ENCODE measurements at places on chromosomes 7 and 10.
A peak's percentile ranks its signal among the peaks of the same experiment; 100 is the strongest.

DNA sequence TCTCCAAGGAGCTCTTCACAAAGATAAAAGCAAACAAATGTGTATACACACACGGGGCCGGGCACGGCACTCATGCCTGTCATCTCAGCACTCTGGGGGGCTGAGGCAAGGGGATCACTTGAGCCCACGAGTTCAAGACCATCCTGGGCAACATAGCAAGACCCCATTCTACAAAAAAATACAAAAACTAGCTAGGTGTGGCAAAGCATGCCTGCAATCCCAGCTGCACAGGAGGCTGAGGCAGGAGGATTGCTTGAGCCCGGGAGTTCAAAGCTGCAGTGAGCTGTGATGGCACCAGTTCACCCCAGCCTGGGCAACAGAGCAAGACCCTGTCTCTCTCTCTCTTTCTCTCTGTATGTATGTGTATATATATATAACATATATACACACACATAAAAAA is 22.3 kb downstream of the TTYH3 start:
- no peak for DNase-seq

DNA sequence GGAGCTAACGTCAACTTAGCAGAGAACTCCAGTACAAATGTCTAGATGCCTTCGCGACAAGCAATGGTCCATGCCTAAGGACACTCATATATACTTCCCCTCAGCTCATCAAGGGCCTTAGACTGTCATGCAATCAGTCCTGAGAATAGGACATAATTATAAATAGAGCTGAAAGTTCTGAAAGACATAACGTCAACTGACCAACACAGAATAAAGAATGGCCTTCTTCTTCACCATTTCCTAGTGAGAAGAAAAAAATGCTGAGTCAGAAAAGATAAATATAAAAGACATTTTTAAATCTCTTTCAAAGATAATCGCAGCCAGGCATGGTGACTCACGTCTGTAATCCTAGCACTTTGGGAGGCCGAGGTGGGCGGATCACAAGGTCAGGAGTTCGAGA is 83.2 kb downstream of the ARMH3 start:
- no peak for DNase-seq

- DNase-seq, result no peak
These were observed 308.1 kb upstream of the ZMIZ1 start for GRCh38 chr10:78760463-78761310.

- DNase-seq, result no peak
These were observed 14.5 kb downstream of the PSAP start for GRCh38 chr10:71836596-71836974.

DNA sequence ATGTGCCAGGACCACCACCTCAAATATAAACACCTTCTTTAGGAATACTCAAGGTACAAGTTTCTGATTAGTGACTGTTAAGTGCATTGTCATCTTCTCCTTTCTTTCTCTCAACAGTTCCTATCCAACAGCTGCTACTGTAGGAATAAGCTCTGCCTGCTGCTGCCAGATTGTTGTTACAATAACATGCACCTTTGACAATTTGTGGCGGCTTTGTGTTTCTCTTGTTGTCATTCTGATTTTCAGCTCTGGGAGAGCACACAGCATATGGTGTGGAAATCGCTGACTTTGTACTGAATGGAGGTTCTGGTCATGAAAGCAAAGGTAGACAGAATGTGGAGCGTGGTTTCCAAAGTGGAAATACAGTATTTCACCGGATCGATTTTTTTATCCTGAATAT is 182.8 kb downstream of the SEC23IP start:
- no peak for DNase-seq

DNA sequence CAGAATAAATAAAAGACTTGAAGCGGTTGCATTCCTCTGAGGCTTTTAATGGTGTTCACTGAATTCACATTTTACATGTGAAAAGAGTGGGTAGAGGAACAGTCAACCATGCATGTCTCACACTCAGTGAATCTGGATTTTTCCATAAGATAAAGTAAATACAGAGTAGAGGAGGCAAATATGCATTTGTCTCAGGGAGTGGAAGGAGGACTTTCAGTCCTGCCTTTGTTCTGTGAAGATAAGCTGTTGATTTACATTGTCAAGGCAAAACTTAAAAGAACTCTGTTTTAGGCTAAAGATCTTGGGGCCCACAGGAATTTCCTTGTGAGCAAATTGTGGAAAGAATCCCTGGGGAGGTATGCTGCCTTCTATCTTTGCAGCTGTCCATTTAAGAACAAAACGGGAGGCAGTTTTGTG is 825.3 kb upstream of the MBL2 start:
- no peak for DNase-seq

- no peak for DNase-seq
These were observed 670 bp upstream of the AGK start for GRCh38 chr7:141550386-141551093.

DNA sequence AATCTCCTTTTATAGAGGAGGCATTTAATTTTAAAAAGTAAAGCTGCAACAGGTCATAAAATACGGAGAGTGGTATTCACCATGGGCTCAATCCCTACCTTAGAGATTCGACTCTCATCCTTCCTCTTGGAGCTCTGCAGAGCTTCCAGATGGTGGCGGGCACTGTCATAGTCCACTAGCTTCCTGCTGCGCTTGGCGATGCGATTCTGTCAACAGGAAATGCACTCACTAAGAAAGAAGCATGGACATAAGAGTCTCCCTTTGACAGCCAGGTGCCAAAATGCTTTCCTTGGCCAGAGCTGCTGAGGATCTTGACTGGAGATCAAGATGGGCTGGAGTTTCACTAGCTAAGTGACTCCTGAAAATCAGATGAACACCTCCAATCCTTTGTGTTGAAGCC is 154.4 kb downstream of the AMPH start:
- DNase-seq, result no peak

DNA sequence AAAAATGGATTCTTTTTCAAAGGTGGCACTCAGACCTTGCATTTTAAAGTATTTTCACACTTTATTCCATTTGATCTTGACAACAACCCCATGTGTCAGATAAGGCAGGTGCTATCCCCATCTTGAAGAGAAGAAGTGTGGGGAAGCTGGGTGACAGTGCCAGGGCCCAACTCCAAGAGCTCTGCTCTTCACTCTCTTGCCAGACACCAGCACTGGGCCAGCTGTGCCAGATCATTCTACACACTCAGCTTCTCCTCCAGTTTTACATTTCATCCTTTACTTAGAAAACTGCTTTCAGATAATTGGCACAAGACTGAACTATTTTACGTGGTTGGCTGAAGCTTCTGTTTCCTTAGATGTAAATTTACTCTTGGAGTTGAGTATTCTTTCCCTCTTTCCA is 64.4 kb downstream of the ENO4 start:
- DNase-seq, result no peak

- DNase-seq, result no peak
These were observed 93.2 kb upstream of the SAMD8 start for GRCh38 chr10:75018251-75018650.

GRCh38 chr7:97847791-97848190 is 24.4 kb downstream of the ASNS start:
- DNase-seq, result no peak

DNA sequence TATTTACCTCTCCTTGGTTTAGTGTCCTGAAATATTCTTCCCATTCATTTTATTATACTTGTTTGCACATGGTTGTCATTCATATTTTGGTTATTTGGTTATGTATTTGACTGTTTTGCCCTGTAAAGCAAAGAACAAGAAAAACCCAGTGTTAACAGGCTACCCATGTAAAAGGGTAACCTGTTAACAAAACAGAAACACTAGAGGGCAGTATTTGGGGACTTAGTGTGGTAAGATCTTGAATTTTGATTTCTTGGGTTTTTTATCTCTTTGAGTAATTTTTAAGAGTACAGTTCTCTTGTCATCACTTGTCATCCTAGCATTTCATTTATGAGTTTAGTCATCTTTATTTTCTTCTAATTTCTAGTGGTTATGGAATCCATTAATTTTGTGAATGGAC is 51.3 kb downstream of the POLL start:
- DNase-seq, result peak; percentile 81

- no peak for DNase-seq
These were observed 134.4 kb upstream of the FAM3C start for GRCh38 chr7:121530227-121531174.

DNA sequence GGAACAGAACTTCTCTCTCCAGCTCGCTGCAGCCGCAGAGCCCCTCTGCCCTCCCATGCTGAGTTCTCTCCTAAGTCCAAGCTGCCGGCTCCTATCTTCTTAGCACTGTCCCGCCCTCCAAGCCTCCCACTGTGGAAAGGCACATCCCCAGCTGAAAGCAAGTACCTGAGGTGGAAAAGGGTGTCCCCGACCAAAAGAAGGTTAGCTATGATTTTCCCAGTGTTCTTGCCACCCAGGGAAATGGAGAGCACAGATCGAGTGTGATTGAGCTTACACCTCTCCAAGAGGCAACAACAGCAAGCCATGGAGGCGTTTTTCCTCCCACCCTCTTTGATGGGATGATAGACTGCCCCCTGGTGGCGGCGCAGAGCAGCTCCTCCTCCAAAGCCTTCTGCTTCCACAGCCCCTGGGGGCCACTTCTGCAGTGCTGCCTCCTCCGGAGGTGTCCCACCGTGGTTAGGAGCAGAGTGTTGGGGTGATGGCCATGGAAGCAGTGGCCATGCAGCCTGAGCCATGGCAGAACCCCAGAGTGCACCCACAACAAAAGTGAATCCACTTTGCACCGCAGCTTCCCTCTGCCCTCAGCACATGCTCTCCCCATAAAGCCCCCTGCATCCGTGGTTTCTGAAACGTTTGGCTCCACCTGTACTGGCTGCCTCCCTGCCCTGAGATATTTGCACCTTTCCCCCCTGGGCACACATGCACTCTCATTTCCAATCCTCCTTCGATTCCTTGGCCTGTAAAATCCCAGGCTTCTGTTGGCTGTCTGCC is 143.1 kb upstream of the STK17A start:
- DNase-seq, result peak; percentile 74

DNA sequence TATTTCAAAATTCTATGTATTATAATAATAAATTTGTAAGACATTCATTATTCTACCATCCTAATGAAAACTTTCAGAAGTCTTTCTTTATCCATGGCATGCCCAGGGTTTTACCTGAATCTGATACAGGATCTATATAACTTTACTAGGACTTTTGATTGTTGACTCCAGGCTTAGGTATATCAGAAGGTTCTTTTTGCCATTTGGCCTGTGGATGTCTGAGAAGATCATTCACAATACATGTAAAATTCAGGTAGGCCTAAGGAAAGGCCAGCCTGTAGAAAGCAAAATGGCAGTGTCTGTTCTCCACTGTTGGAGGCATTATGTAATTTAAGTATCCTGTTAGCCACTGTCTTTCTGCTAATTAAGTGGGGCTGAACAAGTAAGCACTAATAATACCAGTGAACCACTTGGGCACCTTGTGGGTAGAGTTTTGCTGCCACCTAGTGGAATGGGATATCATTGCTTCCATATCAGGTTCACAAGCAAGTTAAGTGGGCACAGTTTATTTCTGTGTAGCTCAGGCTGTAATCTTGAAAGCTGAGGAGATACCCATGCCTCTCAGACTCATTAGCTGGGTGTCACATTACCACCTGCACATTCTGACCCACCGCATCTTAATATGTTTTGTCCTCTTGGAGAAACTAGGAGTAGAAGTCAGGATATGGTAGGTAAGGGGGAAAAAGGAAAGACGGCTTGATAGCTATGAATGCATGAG is 105.5 kb downstream of the SEPTIN7 start:
- DNase-seq, result peak; percentile 90

DNA sequence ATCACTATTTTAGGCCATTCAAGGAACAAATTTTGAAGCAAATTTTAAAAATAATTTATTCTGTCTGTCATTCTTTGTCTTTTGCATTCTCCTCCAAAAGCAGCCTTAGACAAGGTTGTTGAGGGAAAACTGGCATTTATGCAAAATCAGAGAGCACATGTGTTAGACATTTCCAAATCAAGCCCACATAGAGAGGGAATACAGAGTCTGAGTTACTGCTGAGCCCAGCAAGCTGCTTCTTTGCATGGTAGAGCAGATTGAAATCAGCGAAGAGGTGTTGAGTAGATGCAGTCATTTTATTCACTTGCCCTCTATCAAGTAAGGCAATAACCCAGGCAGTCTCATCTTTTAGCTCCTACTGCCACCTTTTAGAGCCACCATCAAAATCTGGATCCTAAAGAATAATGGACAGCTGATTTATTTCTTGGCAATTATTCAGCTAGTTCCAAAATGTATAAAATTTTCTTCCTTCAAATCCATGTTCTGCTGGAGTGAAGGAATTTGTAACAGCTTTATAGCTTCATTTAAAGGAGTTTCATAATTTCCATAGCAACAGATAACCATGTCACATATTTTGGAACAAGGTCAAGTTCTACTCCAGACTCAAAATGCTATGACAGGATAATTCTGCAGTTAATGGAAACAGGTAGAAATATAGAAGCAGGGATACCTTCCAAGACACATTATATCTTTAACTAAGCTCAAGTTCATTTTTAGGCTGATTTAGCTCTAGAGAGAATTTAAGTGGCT is 7.3 kb upstream of the PCDH15 start:
- no peak for DNase-seq

DNA sequence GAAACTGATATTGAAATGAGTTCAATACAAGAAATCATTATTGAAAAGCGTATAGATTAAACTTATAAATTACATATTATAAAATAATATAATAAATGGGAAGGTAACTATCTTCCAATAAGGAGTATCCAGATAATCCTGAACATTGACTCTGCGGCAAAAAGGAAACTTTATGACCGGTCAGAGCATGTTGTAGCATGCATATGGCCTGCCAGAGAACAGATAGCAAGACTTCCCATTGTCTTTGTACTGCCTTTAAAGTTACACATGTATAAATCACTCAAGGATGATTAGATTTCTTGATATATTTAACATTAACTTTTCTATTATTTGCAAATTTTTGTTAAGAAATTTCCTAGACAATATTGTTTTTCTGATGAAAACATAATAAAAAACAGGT is 56.2 kb upstream of the ETV1 start:
- no peak for DNase-seq

GRCh38 chr10:135132-135600 is at the start of gene ZMYND11:
TSS of gene ZMYND11 (plus strand) at chr10:135455. CDS start at chr10:180013, 44,558 bp downstream.
- DNase-seq, result peak; percentile 87

GRCh38 chr7:48441848-48442492 is 270.7 kb downstream of the ABCA13 start:
- DNase-seq, result no peak

GRCh38 chr7:66741710-66742049 is 1.1 kb downstream of the RABGEF1 start:
- no peak for DNase-seq

All from erythroblast (primary cell).